ENCODE measurements at places on chromosomes 16 and 17.

DNA sequence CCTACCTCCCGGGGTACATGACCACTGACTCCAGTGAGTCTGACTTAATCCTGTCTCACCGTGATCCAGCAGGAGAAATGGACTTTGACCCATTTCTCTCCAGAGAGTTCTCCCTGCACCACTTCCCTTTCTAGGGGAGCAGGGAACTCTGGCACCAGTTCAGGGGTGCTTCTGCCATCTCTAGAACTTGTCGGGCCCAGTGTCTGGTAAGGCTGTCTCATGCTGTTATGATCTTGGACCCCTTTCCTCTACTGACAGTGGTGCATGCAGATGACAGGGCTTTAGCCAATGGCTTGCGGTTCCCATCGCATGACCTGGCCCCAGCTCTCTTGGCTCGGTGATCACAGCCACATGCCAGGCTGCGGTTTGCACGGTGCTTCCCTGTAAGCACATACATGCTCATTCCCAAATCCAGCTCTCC is 62.0 kb downstream of the SLC39A11 start:
- DNase-seq, result no peak

- DNase-seq, result no peak
Measured at GRCh38 chr17:11506635-11507034, 91.6 kb upstream of the DNAH9 start.

GRCh38 chr16:12391956-12392355 is 411.7 kb downstream of the CPPED1 start:
- no peak for DNase-seq

DNA sequence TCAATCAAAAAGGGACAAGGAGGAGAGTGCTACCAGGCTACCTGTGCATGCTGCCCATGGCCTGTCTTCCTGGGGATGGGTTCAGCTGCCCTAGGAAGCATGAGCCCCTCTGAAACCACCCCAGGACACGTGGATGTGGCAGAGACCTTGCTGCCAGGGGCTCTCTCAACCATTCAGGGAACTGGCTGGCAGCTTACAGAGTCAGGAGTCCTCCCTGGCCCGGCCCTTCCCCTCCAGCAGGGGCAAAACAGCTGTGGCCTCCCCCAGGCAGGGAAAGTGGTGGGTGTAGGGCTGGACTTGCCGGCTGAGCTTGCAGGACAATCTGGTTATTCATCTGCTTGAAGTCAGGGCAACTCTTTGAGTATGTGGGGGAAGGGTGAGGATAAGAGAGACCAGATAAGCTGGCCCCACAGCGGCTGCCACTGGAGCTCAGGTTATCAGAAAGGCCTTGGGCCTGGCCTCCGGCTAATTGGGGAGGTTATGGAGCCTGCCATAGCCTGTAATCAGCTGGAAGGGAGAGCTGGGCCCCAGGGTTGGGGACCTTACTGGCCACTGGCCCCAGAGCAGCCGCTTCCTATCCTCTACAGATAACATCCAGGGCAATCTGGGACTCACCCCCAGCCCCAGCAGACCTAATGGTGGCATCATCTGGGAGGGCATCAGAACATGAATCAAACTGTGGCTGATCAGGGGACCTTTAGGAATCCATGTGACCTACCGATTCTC is 5.6 kb upstream of the TBX2 start:
- no peak for DNase-seq

DNA sequence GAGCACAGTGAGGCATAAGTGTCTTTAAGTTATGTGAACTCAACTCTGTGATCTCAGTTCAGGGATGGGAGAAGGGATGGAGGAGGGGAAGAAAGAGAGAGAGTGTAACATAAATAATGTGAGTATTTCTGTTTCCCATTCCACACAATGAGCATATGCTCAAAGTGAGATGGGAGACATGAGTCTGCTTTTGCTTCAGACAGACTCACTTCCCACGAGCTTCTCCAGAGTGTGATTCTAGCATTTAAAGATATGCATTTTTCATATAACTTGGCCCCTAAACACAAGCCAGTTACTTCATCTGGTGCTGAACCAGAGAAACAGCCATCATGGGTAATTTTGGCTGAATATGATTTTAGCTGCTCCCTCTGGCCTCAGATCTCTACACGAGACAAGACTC is 35.0 kb downstream of the SHISA9 start:
- DNase-seq, result no peak

GRCh38 chr16:54952195-54952594 is 21.5 kb downstream of the IRX5 start:
- DNase-seq, result no peak

DNA sequence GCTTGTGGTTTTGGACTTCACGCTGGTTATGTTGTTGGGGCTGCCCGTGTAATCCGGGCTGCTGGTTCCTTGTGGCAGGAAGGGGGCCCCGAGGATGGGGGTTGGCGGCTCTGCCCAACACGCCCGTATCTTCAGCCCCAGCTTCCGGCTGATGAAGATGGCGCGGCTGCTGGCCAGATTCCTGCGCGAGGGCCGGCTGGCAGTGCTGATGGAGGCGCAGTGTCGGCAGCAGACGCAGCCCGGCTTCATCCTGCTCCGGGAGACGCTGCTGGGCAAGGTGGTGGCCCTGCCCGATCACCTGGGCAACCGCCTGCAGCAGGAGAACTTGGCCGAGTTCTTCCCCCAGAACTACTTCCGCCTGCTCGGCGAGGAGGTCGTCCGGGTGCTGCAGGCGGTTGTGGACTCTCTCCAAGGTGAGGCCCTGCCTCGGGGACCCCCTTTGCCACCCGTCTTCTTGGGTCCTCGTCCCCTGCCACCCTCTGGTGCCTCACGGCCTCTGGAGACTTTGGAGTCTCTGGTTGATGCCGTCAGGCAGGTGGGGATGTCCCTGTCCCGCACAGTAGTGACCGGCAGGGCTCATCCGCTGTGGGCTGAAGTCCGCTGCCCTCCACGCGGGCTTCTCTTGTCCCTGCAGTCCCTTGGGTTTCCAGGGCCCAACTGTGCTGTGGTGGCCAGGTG is 2.2 kb downstream of the TELO2 start:
- DNase-seq, result no peak

DNA sequence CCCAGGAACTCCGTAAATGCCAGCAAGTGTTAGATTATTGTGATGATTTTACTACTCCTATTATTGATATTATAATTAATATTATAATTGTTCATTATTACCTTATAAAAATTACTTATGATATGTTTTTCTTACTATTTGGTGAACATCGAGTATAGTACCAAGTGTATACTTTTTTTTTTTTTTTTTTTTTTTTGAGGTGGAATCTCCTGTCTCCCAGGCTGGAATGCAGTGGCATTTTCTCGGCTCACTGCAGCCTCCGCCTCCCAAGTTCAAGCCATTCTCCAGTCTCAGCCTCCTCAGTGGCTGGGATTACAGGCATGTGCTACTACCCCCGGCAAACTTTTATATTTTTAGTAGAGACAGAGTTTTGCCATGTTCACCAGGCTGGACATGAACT is 347.0 kb downstream of the WWOX start:
- no peak for DNase-seq

DNA sequence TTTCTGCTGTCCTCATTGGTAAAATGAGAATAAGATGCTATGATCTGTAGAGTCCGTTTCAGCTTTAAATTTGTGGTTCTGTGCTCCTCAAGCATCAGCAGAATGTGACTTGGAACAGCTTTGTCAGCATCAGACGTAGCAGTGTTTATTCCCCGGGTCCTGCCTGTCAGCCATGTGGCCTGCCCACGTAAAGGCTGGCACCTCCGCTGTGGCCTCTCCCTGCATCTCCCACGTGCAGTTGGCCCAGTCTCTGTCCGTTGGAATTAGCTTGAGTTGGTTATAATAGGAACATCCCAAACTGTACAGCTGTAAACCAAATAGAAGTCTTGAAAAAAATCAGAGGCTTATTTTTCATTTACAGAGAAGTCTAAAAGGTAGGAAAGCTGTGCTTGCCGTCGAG is 61.7 kb downstream of the ARHGAP44 start:
- DNase-seq, result no peak

- DNase-seq, result no peak
Measured at GRCh38 chr16:6615636-6616035, 717.0 kb upstream of the RBFOX1 start.

DNA sequence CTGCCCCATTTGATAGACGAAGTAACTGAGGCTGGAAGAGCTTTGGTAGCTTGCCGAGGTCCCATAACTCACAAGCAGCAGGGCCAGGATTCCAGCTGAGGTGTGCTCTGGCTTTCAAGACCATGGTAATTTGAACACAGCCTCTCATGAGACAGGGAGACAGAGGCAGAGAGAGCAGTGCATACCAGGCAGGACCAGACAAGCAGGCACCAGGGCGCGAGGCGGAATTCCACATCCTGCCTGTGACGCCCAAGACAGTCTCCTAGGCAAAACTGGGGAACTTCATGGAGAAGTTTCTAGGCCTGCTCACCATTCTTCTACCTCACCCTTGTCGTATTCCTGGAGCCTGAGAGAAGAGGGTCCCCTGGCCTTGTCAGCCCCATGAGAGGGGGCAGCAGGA is 19.2 kb downstream of the SDK2 start:
- no peak for DNase-seq

- DNase-seq, result no peak
Measured at GRCh38 chr16:51144203-51144602, 6.9 kb downstream of the SALL1 start.

GRCh38 chr16:67260426-67261063 is 11.8 kb downstream of the SLC9A5 start:
- no peak for DNase-seq

GRCh38 chr17:14203388-14203787 is 33.3 kb downstream of the CDRT15 start:
- no peak for DNase-seq

- DNase-seq, result no peak
Measured at GRCh38 chr16:63385714-63386432, 1349.6 kb upstream of the CDH8 start.

DNA sequence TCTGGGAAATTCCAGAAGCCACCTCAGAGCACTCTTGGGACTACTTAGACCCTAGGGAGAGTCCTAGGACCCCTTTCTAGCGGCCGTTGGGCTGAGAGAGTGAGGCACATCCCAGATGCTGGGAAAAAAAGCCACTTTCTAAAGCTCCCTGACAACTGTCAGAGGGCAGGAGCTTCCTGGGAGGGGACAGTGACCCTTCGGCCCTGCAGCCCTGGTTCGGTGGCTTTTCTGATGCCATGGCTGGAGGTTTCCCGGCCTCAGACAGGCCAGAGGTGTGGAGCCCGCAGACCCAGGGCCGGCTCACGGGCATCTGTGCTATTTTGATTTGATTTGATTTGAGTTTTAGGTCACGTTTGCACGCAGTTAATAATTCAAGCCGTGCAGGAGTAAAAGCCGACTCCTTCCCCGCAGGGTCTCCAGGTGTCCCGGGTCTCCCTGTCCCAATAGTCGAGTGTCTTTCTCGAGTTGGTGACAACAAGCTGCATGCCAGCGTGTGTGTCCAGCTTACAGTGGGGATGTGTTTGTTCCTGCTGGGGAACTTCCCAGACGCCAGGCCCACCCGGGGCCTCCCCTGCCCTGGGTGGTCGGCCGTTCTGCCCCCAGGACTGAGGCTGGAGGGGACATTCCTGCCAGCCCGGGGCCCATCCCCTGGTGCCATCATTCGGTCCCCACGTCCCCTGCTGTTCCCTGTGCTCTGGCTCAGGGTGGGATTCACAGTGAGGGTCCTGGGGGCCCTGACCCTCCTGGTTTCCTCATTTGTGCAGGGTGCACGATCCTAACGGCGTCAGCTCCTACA is 1.0 kb upstream of the CBFA2T3 start:
- DNase-seq, result no peak
